Left lobe of liver (tissue), 2 donors: ENCODE measurements at places on chromosomes 12 and 14. TPM values are rescaled to one million over a fixed set of nuclear protein-coding genes. Genes with fewer than 3 reads are reported as not detected.

GRCh38 chr12:105279460-105280056, 43.6 kb upstream of the APPL2 start:
- peak; percentile 53 for DNase-seq

- DNase-seq: no peak
These were observed 50.4 kb upstream of the RIN3 start for GRCh38 chr14:92463141-92463540.

DNA sequence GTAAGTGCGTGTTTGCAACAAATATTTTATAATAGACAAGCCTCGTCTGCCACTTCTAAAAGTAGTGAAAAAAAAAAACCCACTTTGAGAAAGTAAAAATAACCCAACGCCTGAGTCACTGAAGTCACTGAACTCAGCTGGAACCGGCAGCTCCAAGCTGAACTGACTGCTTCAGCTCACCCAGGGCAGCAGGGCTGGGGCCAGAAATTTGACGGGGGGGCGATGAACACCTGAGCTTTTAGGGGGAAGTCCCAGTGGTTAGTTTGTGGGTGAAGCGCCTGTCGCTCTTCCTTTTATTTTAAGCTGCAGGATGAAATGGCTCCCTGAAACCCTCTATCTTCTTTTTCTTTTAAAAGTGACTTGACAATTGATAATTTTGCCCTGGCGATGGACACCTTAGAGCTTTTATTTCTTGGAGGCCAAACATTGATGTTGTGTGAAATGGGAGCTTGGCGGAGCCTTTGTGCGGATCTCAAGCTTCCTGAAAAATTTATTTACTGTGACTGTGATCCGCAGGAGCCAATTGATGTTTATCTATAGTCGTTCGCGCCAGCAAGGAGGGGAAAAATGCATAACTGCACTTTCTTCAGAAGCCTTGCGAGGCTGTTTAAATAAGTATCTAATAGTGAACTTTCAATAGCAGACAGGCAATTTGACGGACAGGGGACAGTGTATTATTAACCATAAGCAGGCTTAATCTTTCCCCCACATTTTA, 173.2 kb upstream of the MYL2 start:
- DNase-seq: no peak

DNA sequence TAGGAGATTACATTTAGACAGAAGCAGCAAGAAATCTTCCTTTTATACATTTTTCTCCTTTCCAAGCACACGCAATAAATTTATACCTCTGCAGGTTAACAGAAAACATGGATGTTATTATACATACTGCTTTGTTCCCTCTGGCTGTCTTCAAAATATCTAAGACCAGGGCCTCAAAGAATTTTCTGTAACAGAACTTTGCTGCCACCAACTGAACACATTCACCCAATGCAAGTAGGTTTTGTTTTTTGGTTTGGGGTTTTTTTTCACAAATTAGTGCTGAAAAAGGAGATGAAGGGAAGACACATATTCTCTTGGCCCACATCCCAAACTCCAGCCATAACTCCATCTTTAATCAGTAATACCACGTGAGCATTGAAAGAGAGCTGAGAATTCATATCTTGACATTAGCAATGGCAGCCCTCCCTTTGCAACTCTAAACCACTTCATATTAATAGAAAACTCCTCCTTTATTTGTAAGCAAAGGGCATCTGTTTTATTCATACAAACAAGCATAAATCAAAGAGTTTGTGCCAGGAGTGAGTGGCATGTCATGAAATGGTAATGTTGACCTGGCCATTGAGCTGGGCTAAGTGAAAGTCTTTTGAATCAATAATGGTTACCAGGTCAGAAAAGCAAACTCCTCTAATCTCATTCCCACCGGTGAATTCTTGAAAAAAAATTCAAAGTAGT, 150.8 kb upstream of the FSCB start:
- DNase-seq: no peak

DNA sequence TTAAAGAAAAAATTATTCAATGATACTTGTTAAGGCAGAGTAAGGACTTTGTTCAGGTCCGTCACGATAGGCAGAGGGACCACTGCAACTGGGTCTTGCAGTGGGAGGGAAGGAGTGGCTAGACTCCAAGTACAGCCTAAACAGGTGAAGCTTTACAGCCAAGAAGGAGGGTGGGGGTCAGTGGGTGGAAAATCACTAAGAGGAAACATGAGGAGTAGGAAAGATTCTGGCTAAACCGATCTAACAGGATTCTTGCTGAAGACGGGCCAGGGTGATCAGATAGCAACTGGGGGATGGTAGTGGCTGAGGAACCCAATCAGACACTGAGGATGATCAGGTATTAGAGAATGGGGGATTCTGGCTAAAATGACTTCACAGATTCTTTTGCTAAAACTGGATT, 100.2 kb downstream of the TTC7B start:
- no peak for DNase-seq

DNA sequence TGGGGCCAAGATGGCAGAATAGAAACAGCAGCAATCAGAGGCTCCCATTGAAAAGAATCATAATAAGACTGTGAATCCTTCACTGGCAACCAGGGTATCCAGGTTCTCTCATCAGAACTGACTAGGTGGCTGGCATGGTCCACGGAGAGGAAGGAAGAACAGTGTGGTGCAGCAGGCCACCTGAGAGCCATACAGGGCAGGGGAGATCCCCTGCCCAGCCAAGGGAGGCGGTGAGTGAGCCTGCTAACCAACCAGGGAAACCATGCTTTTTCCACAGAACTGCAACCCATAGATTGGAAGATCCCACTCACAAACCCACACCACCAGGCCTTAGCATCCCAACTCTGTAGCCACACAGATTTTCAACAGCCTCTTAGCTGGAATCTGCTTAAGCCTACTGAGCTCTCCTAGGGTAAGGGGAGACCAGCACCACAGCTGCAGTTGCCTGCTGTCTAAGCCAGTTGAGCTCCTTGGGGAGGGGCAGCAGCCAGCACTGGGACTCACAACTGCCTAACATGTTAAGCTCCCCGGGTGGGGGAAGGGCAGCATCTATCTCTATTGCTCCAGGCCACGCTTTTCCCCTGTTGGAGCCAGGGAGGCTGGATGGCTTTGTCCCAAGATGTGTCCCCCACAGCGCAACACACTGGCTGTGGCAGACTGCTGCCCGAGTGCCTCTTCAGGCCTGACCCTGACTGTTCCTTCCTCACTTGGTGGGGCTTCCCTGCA, 342.6 kb upstream of the CCDC196 start:
- DNase-seq: no peak

DNA sequence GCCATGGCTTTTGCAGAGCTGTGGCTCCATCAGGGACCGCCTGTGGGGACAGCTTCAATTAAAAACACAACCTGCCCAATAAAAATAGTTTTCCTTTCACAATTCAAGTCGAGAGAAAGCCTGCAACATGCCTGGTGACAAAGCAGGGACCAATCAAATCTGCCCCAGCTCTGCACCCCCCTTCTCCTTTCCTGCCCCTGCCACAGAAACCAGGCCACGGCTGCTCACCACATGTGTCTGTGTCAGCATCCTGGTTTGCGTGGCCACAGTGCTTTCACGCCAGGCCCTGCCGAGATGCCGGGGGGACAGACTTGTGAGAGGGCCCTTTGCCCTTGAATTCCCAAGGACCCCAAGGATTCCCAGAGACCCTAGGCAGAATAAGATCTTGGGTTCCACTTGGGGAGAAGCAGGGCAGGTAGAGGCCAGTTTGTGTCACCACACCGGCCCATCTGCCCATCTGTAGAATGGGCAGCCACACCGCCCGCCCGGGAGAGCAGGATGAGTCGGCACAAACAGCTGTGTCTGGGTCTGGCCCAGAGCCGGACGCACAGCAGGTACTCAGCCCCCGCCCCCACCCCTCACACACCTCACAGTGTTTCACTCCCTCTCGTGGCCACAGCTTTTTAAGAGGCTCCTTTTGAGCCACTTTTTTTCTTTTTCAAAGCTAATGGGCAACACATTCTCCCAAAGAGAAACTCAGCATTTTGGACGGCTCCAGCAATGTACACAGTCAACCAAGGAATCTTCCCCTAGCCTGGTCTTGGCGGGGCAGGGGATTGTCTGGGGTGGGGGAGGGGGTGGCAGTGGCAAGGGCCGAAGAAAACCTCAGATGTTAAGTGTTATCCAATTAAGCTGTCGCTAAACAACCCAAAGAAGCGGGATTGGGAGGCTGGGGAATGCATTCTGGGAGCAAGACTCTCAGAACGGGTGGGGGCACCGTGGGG, 41.5 kb downstream of the BCL11B start:
- DNase-seq: no peak

GRCh38 chr12:107411792-107412535, 273.6 kb upstream of the PWP1 start:
- DNase-seq: no peak

DNA sequence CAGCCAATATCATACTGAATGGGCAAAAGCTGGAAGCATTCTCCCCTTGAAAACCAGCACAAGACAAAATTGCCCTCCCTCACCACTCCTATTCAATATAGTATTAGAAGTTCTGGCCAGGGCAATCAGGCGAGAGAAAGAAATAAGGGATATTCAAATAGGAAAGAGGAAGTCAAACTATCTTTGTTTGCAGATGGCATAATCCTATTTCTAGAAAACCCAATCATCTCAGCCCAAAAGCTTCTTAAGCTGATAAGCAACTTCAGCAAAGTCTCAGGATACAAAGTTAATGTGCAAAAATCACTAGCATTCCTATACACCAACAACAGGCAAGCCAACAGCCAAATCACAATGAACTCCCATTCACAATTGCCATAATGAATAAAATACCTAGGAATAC, 21.0 kb upstream of the ANP32D start:
- DNase-seq: no peak

GRCh38 chr12:19044430-19044829, 85.1 kb upstream of the PLEKHA5 start:
- DNase-seq: no peak

DNA sequence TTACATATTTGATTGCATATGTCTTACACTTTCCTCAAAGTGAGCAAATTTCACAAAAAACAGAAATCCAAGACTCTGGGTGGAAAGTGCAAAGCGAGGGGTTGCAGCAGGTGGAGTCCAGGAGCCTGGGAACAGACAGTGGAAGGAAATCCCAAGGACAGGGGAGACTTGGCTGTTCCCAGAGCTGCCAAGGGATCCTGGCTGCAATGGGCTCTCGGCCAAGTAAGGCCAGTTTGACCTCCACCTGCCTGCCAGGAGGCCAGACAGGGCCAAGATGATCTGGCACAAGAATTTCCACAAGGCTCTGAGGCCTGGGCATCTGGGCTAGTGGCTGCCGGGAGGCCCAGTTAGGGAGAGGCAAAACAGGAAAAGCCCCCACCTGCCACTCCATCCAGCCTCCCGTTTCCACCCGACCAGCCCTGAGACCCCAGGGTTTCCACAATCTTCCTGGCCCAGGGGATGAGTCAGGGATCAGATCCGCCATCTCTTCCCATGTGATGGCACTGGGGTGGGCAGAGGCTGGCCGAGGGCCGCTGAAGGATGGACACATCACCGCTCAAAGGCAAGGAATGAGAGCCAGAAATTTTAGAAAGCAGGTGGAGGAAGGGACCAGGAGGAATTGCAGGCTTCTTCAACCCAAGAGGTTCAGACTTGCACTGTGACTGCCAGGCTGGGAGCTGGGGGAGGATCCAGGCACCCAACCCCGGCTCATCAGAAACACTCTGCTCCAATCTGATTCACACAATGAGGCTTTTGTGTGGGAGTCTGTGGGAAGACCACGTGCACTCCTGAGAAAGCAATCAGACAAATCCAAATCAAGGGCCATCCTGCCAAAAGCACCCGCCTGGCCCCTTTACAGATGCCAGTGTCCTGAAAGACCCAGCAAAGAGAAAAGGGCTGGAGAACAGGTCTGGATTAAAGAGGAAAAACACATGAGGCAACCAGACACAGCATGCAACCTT, 16.3 kb downstream of the SCARB1 start:
- peak; percentile 82 for DNase-seq

GRCh38 chr14:101879529-101880336, 84.6 kb upstream of the DYNC1H1 start:
- DNase-seq: no peak

DNA sequence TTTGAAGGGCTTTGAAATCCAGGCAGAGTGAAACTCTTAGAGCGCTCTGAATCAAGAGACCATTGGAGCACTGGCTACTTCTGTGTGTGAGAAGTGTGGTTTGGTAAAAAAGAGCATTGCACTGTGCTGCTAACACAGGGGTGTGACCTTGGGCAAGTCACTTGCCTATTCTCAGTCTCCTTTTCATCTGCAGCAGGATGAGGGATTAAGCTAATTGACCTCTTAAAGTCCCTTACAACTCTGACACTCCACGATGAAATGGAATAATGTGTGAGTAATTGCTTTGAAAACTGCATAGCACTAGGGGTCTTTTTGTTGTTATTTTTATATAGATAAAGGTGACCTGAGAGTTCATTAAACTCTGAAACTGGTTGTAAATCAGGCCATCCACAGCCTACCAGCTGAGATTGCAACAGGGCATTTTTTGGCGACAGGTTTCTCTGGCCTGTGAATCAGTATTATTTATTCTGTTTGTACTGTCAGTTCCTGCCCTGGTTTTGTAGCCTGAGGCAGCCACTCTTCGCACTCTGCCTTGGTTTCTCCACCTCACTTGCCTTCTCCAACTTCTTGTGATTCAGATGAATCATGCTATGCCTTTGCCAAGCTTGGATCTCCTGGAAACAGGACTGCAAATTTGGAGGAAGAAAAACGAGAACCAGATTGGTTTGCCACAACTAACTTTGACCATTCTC, 159.9 kb upstream of the PARP11 start:
- no peak for DNase-seq

- no peak for DNase-seq
These were observed 65.0 kb downstream of the GALNT9 start for GRCh38 chr12:132264086-132265010.

DNA sequence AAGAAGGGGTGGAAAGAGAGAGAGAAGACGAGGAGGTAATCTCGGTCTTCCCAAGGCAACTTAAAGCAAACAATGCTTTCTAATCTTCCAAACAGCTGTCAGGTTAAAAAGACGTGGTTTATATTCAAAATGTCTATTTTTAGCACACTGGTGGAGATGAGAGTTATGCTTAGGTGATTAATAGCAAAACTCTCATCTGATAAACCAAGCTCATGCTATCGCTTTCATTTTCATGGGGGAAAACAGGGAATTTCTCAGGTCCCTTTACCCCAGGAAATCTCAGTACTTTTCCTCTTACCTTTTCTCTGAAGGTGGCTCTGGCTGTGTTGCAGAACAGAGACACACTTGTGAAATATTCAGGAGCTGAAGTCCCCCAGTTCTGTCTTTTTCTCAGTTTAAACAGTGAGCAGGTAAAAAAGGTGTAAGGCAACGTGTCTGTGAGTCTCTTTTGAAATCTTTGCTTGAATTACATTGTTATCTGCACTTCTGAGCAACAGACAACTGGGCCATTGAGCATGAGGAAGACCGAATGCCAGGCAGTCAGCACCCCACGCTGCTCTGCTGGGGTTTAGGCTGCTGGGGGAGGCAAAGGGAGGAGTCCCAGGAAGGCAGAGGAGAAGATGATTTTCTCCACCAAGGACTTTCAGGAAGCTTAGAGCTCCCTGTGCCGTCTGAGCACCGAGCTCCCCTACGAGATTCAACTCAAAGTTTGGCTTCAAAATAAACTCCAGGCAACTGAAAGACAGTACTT, 759.3 kb downstream of the BCL11B start:
- no peak for DNase-seq

The PTPN6 gene
- 17.8 TPM for total RNA-seq

The SYNDIG1L gene
- total RNA-seq: not detected

The BIN2 gene
- total RNA-seq: 2.7 TPM

The PPP1R1A gene
- total RNA-seq: 60.9 TPM

The ACVRL1 gene
- 7.1 TPM for total RNA-seq

The ANKRD33 gene
- not detected for total RNA-seq

The IL22 gene
- total RNA-seq: not detected

The OTOGL gene
- total RNA-seq: 0.03 TPM

The STON2 gene
- total RNA-seq: 6.3 TPM
